Stimulated activated CD4-positive, alpha-beta T cell treated with anti-CD3 and anti-CD28 coated beads, Interleukin-2, amount 100 ng/mL, for 24 hours (primary cell): ENCODE measurements at places on chromosomes 5 and 9.

DNA sequence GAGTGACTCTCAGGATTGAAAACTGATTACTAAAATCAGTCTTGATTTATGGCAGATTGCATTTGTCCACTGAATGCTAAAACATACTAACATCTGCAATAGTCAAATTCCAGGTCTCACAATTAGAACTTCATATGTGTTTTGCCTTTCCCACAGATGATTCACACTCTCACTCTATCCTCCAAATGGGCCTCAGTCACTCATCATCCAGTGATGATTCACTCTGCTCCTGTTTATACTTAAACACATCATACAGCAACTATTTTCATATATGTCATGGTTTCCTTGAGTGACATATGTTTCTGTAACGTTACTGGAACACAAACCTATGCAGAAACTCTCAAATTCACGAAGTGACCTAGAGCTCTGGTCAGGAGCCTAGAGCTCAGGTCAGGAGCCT is 512.9 kb downstream of the HINT1 start:
- DNase-seq = no peak

DNA sequence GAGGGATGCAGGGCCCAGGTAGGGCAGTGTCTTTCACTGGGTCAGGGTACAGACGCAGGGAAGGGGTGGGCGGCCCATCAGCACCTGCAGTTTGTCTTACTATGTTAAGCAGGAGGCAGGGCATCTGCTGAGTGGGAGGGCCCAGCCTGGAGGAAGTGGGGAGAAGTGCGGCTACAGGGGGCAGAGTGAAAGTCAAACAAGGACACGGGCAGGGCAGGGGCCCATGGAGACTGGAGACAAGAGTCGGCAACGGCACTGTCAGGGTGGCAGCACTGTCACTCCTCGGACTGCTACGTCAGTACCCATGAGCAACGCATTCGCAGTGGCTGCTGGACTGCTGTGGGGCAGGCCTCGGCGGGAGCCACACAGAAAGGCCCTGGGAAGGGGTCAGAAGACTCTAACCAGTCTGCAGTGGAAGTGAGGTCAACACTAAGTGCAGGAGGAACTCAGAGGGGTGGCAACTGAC is 19.7 kb downstream of the CAMSAP1 start:
- peak; percentile 43 for DNase-seq

GRCh38 chr9:133379153-133380086 is 3.3 kb downstream of the STKLD1 start:
- no peak for DNase-seq

GRCh38 chr5:50964746-50965653 is 298.6 kb downstream of the PARP8 start:
- DNase-seq = no peak

DNA sequence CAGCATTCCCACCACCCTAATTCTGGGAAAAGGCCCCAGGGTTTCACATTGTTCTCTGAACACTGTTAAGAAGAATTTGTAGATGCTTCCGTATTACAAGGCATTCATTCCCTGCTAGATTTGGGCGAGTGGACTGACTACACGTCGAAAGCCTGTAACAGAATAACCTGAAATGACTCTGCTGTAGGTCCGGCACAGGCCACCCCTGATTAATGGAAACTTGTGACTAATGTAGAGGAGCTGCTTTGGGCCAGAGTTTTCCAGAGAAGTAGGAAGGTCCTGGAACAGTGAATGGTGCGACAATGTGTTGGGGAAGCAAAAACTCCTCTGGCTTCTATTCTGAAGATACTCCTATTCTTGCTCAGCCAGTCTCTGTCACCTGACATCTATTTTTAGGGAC is 87.6 kb downstream of the NR3C1 start:
- DNase-seq = no peak

DNA sequence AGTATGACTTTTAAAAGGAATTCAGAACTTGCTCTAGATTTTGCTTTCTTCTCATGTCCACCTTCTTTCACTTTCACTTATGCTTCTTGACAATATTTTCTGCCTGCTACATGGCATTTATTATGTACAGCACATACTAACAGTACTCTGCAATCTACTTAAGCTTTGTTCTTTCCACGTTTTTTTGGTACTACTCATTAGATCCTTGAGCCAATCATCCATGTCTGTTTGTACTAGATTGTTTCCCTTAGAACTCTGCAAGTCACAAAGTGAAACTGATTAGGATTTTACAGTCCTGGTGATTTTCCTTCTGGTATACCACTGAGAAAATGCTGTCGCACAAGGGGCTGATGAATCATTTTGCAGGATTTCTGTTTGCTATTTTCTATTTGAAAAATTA is 78.3 kb downstream of the PARP8 start:
- no peak for DNase-seq

DNA sequence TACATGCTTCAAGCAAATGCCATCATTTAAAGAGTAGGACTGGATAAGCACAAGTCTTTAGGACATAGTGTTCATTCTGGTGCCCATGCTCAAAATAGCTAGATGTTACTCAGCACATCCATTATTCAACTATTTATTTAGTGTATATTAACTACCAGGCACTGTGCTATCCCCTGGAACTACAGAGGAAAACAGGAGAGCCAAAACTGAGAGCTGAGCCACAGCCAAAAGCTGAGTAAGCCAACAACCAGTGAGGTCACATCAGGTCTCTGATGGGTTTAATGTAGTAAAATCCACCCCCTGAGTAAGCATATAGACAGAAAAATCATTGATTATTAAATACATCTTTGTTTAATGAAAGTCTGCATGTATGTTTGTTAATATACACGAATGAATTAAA is 469.3 kb upstream of the DMAC1 start:
- no peak for DNase-seq

DNA sequence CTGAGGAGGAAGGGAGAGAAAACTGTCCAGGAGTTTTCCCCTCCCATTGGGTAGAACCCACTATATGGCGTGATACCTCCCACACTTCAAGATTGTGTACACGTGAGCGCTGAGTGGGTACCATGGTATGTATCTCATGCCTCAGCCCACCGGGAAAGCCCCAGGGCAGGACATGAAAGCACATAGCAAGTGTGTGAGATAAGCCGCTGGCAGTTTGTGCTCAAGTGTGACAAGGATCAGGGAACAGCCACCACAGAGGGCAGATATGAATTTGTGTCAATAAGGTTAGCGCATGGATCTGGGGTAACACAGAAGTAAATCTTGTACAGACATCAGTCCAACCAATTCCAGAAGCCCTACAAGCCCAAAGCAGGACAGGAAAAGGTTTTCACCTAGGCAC is 42.6 kb upstream of the NAA35 start:
- DNase-seq = no peak

- DNase-seq = no peak
Observed at GRCh38 chr5:79513308-79513703, 628 bp downstream of the HOMER1 start.

- no peak for DNase-seq
Observed at GRCh38 chr5:108315829-108316228, 66.1 kb downstream of the FBXL17 start.

GRCh38 chr9:87734106-87734505 is 8.2 kb downstream of the CTSL start:
- no peak for DNase-seq

DNA sequence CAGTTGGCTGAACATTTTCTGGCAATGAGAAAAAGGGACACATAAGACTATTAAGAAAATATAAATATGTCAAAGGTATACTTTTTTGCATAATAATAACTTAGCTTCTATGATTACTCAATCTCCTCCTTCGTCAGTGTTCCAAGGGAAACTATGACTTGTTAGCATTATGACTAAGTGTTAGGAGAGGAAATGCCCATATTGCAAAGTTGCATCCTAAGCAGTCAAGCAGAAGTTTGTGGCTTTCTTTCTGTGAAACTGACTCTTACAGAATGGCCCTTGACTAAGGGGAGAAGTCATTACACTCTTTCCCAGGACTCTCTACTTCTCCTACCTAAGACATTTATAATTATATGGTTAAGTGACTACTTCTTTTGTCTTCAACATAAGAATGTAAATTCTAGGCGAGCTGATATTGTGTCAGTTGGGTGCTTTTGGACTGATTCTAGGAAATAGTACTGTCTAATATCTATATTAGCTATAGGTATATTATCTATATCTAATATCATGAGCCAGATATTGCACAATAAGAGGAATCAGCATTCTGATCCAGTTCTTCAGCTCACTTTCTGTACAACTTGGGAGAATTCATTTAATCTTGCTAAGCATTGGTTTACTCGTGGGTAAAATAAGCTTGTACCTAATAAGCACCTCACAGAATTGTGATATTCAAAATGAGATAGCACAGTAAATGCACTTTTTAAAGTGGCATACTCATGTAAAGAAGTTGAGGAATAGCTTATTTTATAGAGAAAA is 16.4 kb upstream of the SPINK6 start:
- DNase-seq = no peak
